ENCODE measurements at places on chromosomes 7 and 10.

GRCh38 chr7:80608336-80608735, 30.1 kb upstream of the CD36 start:
- DNase-seq: no peak

- DNase-seq: no peak
Observed at GRCh38 chr10:72095195-72095594, 6.8 kb upstream of the SPOCK2 start.

GRCh38 chr10:92432596-92432995, 141.3 kb downstream of the IDE start:
- no peak for DNase-seq

- no peak for DNase-seq
Observed at GRCh38 chr7:67807826-67808225, 811.2 kb downstream of the TYW1 start.

- no peak for DNase-seq
Observed at GRCh38 chr7:136293272-136293671, 316.1 kb upstream of the MTPN start.

GRCh38 chr10:59553162-59553900, 156.3 kb downstream of the SLC16A9 start:
- no peak for DNase-seq

DNA sequence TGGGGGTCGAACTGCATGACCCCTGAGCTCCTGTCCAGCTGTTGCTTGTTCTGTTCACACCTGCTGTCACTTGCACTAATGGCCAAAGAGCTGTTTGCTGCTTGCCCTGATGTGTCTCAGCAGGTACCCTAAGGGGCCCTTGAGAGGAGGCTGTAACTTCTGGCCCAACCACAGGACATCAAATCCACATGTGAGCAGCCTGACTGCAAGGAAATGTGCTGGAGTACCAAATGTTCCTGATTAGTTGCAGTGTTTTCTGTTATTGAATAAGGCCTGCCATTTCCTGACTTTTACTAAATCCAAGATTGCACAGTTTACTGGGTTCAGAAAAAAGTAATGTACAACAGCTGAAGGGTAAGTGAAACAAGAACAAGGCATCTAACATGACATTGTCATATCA, 91.7 kb upstream of the IL6 start:
- DNase-seq: no peak

GRCh38 chr10:49539320-49539885, 482 bp upstream of the ERCC6 start:
- DNase-seq: peak; percentile 4

Data from T-helper 22 cell (primary cell).